KG1 (cell line): ENCODE measurements at places on chromosomes 1 and 21.

DNA sequence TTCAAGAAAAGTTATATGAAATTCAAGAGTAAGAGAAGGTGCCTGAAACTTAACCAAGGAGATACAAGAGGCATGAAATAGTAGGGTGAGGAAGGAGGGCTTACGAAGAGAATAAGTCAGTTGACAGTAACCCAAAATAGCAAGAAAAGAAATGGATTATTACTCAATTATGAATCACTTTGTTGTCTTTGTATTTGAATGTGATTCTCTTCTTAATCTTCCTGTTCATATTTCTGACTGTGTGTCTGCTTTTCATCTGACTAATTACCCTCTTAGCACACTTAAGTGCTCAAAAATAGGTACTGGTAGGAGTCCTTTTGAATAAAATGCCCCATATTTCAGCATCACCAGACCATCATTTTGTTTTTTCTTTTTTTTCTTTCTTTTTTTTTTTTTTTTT lies 39.4 kb downstream of the GLMN start:
- no peak for DNase-seq

- no peak for DNase-seq
Measured at GRCh38 chr1:61182049-61182448, 99.7 kb downstream of the NFIA start.

- no peak for DNase-seq
Measured at GRCh38 chr1:115145226-115145625, 55.9 kb upstream of the TSPAN2 start.

GRCh38 chr1:212691561-212692071 lies 8.0 kb downstream of the BATF3 start:
- no peak for DNase-seq

DNA sequence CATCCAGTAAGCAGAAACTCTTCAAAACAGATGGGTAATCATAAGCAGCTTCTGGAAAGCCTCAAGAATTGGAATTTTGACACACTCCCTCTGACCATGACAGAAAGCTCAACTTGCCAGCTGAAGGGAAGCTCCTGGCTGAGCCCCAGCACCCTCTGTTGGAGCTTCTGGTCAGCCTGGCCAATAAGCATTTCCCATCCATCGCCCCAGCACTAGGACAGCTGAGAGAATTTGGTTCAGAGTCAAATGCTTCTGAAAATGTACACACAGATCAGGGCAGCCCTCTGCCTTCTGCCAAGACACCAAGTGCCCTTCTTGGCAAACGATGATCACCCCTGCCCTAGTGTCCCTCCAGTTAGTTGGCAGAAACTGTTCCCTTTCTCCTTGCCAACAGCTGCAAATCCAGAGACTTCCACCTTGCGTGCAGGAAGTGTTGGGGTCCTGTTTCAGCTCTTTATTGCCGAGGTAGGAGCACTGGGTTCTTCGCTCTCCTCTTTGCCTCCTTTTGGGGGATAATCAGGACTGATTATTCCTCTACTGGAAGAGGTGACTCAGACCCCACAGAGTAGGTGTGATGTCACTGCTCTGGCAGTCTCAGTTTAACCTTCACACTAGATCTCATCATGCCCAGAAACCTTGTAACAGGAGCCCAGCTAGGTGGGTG lies 11.9 kb downstream of the PIGV start:
- DNase-seq: no peak

DNA sequence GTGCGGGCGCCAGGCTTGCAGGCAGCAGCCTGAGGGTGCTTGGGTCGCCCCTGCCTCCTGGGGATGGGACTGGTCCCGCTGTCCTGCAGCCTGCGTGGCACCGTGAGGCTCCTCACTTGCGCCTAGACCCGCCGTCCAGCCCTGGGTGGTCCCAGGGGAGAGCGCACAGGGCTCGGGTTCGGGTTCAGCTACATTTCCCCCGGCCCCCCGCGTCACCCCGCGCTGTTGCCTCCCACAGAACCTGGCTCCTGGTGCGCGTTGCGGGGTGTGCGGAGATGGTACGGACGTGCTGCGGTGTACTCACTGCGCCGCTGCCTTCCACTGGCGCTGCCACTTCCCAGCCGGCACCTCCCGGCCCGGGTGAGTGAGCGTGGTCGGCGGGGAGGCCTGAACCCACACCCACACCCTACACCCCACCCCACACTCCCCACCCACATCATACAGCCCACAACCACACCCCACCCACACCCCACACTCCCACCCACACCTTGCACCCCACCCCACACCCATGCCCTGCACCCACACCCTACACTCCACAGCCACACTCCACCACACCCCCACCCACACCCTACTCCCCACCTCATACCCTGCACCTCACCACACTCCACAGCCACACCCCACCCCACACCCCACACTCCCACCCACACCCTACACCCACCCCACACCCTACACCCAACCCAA lies 6.2 kb upstream of the PFKL start:
- DNase-seq: no peak

GRCh38 chr1:39955547-39956539 lies 898 bp downstream of the MFSD2A start:
- DNase-seq: no peak

DNA sequence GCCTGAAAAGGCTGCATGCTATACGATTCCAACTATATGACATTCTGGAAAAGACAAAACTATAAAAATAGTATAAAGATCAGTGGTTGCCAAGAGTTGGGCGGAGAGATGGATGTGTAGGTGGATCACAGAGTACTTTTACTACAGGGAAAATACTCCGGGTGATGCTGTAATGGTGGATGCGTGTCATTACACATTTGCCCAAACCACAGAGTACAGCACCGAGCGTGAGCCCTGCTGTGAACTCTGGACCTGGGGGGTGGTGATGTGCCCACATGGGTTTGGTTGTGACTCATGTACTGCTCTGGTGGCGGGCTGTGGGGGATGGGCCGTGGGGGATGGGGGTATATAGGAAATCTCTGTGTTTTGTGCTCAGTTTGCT lies 162.7 kb upstream of the COL6A1 start:
- no peak for DNase-seq

DNA sequence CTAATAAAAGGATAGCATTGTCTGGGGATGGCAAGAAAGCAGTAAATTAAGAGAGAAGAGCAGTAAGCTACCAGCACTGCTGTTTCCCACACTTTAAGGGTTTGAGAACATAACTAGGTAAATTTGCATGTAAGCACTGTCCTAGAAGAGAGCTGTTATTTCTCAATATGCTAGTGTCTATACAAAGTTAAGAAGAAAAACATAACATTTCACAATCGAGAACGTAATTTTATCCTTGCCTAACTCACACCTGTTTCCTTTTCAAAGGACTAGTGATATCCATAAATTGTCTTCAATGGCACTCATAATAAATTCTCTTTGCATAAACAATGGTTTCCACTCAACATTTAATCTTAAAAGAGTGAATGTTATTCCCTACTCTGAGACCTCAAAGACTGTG lies 576.0 kb downstream of the PTBP2 start:
- no peak for DNase-seq

- no peak for DNase-seq
Measured at GRCh38 chr1:114552106-114552639, 29.2 kb downstream of the BCAS2 start.

- no peak for DNase-seq
Measured at GRCh38 chr1:66940981-66941380, 16.2 kb downstream of the MIER1 start.
